ENCODE measurements at places on chromosomes 12 and 14.
A peak's percentile ranks its signal among the peaks of the same experiment; 100 is the strongest.

GRCh38 chr12:47740606-47741339 lies 15.5 kb upstream of the ENDOU start:
- no peak for DNase-seq
- no peak overlapping the region for H3K27ac ChIP-seq
- H3K27me3 ChIP-seq: no peaks in the 10 kb centered on the region
- peaks cover 12% of the 10 kb centered on the region for H3K4me1 ChIP-seq

DNA sequence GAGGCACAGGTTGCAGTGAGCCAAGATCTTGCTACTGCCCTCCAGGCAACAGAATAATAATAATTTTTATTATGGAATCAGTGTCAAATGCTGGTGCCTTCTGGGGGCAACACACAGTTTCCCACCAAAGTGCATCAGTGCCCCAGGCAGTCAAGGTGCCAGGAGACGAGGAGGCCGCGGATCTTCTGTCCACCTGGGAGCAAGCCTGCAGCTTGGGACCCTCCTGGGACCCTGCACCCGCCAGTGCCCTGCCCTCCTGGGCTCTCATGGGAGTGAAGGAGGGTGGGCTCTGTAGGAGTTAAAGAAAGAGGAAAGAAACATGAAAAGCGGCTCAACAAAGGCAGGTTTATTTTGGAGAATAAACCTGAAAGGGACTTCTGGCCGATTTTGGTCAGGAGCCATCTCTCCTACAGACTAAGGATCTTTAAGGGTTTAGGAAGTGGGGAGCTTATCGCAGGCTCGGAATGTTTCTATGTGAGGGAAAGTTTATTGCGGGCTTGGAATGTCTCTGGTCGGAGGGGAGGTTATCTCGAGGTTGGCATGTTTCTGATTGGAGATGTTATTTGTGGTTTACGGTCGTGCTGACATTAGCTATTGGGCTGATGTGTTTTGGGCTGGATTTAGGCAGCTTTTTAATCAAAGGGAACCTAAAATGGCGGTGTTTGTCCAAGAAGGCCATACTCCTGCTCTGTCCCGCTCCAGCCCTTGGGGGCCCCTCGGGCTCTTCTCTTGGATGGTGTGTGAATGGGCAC lies 1.1 kb upstream of the ASPG start:
- H3K27me3 ChIP-seq: no peaks in the 10 kb centered on the region
- no peaks in the 10 kb centered on the region for H3K36me3 ChIP-seq
- H3K4me1 ChIP-seq: no peaks in the 10 kb centered on the region
- no peak overlapping the region for H3K4me3 ChIP-seq
- DNase-seq: no peak

DNA sequence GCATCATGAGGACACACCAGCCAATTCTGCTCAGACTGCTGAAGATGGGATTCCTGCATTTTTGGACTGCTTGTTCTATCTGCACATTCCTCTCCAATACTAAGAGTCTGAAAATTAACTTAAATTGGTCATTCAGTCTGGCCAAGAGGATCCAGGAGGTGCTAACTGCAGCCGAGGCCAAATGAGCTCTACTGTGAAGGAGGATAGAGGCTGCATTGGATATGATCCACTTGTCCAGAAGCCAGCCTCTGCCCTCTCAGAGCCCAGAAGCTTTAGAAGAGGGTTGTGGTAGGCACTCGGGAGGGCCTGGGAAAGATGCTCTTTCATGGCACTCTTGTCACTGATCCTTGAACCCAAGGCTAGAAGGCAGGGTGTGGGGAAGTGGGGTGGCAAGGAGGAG lies 37.1 kb upstream of the PLEK2 start:
- H3K27ac ChIP-seq: no peak overlapping the region
- no peaks in the 10 kb centered on the region for H3K27me3 ChIP-seq
- no peaks in the 10 kb centered on the region for H3K36me3 ChIP-seq
- H3K4me3 ChIP-seq: no peak overlapping the region
- peaks cover 8% of the 10 kb centered on the region for H3K4me1 ChIP-seq

DNA sequence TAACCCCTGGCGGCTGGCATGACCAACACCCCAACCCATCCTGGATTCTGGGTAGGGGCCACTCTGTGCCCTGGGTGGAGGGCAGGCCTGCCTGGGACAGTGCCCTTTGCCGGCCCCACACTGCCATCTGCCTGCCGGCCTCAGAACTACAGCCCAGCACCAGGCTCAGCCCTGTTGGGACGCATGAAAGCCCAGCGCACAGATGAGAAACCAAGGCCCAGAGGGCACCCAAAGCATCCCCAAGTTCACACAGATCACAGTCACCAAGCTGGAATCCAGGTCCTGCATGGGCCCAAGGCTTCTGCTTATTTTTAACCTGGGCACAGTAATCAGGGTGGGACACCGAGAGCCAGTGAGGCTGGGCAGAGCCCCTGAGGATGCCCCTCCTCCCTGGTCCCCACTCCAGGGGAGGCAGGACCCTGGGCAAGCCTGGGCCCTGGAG lies 26.2 kb downstream of the RFLNA start:
- no peaks in the 10 kb centered on the region for H3K27me3 ChIP-seq
- H3K4me1 ChIP-seq: no peaks in the 10 kb centered on the region
- H3K27ac ChIP-seq: no peak overlapping the region
- no peak overlapping the region for H3K4me3 ChIP-seq
- peak; percentile 74 for DNase-seq

DNA sequence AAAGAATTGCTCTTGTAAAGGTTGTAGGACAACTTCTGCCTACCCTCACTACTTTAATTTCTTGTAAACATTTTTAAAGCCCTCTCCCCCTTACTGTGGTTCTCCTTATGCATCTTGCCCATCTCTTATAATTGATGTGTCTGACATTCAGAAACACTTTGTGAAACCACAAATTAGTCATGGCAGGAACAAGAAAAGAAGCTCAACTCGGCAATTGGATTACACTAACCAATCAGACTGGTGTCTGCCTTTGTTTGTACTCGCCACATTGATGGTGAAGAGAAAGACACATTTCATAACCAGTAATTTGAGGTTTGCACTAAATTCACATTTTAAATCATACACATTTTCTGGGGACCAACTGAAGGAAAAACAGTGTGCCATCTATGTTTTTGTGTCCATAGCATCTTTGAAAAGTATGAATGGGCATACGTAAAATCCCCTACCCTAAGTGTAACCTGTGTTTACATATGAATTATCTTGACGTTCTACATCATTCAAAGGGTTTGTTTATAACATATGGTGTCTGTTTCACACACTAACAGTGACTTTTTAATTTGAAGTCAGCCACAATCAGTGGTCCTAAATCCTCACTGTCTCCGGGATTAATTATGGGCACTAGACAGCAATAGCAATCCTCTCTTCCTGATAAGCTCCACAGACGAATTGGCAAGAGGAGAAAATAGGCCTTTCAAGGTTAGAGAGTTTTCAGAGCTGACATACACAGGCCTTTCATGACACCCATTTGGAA lies 49.9 kb downstream of the OTX2 start:
- H3K27me3 ChIP-seq: no peaks in the 10 kb centered on the region
- H3K27ac ChIP-seq: no peak overlapping the region
- DNase-seq: no peak
- no peaks in the 10 kb centered on the region for H3K36me3 ChIP-seq
- no peaks in the 10 kb centered on the region for H3K4me1 ChIP-seq

- H3K36me3 ChIP-seq: no peaks in the 10 kb centered on the region
- peaks cover 11% of the 10 kb centered on the region for H3K4me1 ChIP-seq
These were observed 328.9 kb downstream of the TMTC2 start for GRCh38 chr12:83015390-83016217.

DNA sequence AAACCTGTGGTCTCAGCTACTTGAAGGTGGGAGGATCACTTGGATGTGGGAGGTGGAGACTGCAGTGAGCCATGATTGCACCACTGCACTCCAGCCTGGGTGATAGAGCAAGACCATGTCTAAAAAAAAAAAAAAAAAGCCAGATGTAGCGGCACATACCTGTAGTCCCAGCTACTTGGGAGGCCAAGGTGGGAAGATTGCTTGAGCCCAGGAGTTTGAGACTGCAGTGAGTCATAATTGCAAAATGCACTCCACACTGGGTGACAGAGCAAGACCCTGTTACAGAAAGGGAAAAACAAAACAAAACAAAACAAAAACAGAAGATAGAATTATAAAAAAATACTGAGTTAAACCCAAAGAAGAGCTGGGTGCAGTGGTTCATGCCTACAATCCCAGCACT lies 29.1 kb upstream of the APOF start:
- H3K4me3 ChIP-seq: no peak overlapping the region
- H3K27me3 ChIP-seq: no peaks in the 10 kb centered on the region
- no peaks in the 10 kb centered on the region for H3K36me3 ChIP-seq
- H3K4me1 ChIP-seq: no peaks in the 10 kb centered on the region
- no peak overlapping the region for H3K27ac ChIP-seq

- H3K36me3 ChIP-seq: peaks cover 30% of the 10 kb centered on the region
- no peaks in the 10 kb centered on the region for H3K4me1 ChIP-seq
- DNase-seq: no peak
- H3K4me3 ChIP-seq: no peak overlapping the region
- H3K27ac ChIP-seq: no peak overlapping the region
These were observed 77.1 kb downstream of the MON2 start for GRCh38 chr12:62543741-62544140.

DNA sequence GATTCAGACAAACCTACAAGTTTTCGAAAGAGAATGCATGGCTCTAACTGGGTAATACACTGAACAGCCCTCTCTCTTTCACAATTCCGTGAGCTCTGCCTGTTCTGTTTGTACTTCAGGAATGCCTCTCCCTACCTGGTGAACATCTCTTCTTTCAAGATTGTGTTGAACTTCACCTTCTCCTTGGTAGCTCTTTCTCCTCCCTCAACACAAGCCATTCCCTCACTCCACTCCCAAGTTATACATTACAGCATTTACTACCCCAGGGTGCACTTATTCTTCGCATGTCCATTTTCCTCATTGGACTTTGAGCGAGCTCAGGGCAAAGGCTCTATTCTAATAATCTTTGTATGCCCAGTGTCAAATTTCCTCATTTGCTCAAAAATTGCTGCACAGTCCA lies 28.3 kb downstream of the NRDE2 start:
- peaks cover 8% of the 10 kb centered on the region for H3K4me1 ChIP-seq
- no peaks in the 10 kb centered on the region for H3K27me3 ChIP-seq
- H3K27ac ChIP-seq: no peak overlapping the region
- H3K36me3 ChIP-seq: peaks cover 5% of the 10 kb centered on the region
